ENCODE measurements at places on chromosomes 5 and 9.
A peak's percentile ranks its signal among the peaks of the same experiment; 100 is the strongest.

DNA sequence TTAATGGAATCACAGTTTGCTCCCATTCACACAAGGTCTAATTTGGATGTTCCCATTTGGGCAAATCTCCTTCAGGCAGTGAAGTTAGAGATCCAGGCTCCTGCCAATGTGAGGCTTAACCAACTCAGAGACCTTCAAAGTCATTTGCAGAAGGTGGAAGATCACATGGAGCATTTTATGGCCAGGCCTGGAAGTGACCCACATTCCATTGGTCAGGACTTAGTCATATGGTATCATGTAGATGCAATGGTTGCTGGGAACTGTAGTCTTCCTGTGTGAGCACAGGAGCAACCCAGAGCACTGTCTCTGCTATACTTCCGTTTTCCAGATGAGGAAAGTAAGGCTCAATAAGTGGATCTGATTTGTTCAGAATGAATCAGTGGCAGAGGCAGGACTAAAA, 292.7 kb upstream of the SMARCA2 start:
- DNase-seq: no peak

GRCh38 chr5:123035918-123036390, 571 bp downstream of the PPIC start:
- peak; percentile 16 for DNase-seq

DNA sequence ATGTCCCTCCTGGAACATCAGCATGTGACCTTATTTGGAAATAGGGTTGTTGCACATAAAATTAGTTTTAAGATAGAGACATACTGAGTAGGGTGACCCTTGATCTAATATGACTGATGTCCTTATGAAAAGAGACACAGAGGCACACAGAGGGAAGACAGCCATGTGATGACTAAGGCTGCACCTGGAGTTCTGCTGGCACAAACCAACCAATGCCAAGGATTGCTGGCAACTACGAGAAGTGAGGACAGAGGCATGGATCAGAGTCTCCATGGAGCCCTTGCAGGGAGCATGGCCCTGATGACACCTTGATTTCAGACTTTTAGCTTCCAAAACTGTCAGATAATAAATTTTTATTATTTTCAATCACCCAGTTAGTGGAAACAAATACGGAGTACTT, 101.9 kb downstream of the FBXL7 start:
- DNase-seq: no peak

DNA sequence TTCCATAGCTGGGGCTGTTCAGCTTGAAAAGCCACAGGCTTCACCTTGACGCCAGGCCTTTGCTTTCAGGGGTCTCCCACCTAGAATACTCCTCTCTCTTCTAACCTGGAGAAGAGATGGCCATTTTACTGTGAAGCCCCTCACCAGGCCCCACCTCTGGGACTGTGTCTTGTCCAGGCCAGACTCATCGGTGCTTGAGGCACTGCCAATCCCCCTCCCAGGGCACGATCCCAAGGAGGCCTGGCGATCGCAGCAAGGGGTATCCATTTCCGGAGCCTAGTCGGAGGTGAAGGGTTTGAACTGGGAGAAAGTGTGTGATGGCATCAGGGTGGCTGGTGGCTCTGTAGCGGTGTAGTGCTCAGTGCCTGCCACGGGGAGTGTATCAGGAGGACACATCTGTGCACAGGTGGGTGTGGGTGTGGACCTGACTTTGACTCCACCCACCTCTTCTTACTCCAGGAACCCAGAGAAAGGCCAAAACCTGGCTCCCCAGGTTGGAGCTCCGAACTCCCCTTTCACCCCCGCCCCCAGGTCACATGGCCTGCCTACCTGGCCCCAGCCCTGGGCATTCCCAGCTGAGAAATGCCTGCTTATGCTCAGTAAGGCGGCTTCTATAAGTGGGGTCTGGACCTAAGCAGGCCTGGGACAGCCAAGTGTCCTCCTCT, 27.4 kb upstream of the ENHO start:
- no peak for DNase-seq

DNA sequence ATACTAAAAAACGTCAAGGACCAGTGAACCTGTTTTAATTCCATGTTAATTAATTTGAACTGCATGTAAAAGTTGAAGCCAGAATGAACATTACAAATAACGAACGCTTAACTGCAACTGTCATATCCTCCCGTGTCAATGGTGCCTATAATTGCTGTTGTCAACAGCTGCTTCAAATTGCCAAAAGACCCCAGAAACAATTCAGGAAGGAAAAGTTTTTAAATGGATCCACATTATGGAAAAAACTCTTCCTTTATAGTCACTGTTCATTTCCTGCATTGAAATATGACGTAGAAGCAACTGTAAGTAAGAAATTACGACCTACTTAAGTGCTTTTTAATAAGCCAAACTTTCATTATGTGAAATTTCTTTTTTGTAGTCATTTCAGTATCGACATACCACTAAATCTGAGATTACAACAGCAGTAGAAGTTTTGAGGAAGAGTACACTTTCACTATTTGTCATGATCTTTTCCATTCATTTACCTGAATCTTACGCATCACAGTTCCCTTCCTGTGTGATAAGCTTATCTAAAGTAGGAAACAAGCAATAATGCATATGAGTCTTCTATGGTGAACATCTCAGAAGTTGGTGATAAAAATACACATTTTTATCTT, 37.8 kb downstream of the MEF2C start:
- DNase-seq: no peak

DNA sequence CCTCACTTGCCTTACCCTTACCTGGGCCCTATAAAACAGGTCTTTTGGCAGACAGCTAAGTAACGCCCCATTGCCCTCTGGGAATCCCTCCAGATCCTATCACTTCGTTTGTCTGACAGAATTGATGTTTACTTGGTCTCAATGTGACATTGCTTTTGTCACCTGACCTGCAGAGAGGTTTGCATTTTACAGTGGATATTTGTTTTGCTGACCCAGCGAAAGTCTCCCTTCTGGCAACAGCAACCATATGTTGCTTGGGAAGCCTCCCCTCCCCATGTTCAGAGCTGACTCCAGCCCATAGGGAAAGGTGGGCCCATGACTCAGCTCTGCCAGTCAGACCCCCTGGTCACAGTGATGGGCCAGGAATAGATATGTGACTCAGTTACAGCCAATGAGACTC, 54.0 kb upstream of the LARP1 start:
- no peak for DNase-seq

Measured in posterior cingulate gyrus (tissue), 11 donors.